Activated T-helper 1 cell treated with anti-CD3 and anti-CD28 coated beads, Interleukin-12 subunit alpha, Interleukin-12 subunit beta, Interleukin-2, Interleukin-4 antibody, amounts not matched to agents 30 ng/mL and 10 ng/mL and 1 ng/mL, durations not matched to agents 14 hours and 24 hours and 36 hours (primary cell): ENCODE measurements at places on chromosomes 5 and 9. TPM values are rescaled to one million over a fixed set of nuclear protein-coding genes. Genes with fewer than 3 reads are reported as not detected.

GRCh38 chr9:100352201-100352726 lies 478 bp downstream of the TEX10 start:
- peak overlapping the region; percentile 75 for H3K27ac ChIP-seq
- H3K36me3 ChIP-seq, result peaks cover 23% of the 10 kb centered on the region
- peak; percentile 18 for DNase-seq

DNA sequence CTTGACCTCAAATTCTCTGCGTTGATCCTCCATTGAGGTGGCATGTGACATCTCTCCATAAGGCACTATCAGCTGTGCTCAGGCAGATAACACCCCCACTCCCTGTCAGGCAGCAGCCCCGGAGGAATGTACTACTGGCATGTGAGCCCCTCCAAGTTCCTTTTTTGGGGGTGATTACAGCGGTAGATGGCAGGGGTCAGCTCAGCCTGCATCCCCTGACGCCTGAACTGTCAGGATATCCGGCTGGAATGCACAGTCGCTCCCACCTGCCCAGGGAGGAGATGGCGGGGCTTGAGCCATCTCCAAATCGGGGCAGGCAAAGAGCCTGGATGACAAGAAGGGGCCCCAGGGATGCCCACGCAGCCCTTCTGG lies 40.8 kb downstream of the FAM78A start:
- H3K27me3 ChIP-seq, result no peaks in the 10 kb centered on the region
- DNase-seq, result no peak
- no peak overlapping the region for H3K4me3 ChIP-seq
- peaks cover 25% of the 10 kb centered on the region for H3K36me3 ChIP-seq

DNA sequence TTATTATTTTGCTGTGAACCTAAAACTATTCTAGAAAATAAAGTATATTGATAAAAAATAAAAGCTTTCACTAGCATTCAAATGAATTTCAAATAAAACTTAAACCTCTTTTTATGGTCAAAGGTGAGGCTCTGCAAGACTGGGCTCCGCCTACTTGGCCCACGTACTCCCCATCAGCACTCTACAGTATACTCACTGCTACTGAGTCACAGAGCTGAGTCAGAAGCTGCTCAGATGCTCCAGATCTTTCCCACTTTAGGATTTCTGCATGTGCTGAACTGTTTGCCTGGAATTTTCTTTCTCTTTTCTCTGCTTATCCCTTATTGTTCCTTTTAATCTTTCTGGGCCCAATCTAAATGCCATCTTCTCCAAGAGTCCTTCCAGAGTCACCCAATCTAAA lies 331.9 kb upstream of the CCNG1 start:
- H3K4me1 ChIP-seq, result no peaks in the 10 kb centered on the region
- no peaks in the 10 kb centered on the region for H3K36me3 ChIP-seq
- no peak overlapping the region for H3K27ac ChIP-seq

DNA sequence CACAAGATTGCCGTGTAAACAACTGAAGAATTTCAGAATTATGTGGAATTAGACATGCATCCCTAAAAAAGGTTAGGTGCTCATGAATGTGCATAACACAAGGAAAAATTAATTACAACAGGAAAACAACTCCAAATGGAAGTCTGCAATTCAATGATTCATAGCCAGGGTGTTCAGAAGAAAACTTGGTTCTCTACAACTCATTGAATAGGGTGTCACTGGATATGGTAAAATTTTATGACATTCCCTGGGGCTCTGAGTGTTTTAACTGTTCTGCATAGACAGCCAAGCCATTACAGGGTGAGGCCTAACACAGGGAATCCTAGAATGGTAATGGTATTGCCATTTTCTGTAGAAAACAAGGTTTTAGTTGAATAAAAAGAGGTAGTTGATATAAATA lies 24.4 kb upstream of the ZSWIM6 start:
- H3K27me3 ChIP-seq, result peaks cover 3% of the 10 kb centered on the region
- peaks cover 2% of the 10 kb centered on the region for H3K36me3 ChIP-seq
- no peak overlapping the region for H3K4me3 ChIP-seq
- H3K4me1 ChIP-seq, result peaks cover 28% of the 10 kb centered on the region

DNA sequence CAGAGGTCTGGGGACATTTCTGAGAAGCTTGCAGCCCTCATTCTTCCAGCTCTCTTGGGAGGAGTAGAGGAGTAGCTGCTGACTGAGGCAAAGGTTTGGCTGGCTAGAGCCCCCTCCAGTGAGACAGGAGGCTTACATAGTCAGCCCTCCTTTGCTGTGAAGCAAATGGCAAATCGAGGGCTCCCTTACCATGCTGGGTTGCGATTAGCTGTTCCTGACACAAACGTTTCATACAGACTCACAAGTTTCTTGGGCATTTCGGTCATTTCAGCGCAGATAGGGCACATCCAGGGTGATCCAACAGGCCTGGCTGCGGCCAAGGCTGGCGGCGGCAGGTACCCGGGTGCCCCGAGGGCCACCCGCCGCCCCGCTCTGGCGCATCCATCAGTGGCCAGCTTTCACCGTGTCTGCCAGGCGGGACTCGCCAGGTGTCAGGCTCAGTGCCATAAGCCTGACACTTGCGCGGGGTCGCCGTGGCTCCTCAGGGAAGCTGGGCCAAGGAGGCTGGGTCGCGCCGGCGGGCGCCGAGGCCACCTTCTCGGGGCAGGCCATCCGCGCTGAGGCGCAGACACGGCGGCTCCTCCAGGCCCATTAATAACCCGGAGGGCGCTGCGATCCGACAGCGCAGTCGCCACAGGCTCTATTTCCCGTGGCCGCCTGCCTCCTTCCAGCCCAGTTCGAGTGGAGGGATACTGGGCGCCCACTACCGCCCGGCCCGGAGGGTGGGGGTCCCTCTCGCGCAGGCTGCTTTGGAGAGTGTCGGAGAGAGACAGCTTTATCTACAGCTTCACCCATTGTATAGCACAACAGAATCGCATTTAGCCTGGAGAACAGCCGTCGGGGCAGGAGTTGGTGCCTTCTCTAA lies 9.1 kb downstream of the PRDM6 start:
- H3K36me3 ChIP-seq, result no peaks in the 10 kb centered on the region
- H3K4me1 ChIP-seq, result peaks cover 10% of the 10 kb centered on the region
- H3K27ac ChIP-seq, result no peak overlapping the region
- H3K27me3 ChIP-seq, result peaks cover 76% of the 10 kb centered on the region

DNA sequence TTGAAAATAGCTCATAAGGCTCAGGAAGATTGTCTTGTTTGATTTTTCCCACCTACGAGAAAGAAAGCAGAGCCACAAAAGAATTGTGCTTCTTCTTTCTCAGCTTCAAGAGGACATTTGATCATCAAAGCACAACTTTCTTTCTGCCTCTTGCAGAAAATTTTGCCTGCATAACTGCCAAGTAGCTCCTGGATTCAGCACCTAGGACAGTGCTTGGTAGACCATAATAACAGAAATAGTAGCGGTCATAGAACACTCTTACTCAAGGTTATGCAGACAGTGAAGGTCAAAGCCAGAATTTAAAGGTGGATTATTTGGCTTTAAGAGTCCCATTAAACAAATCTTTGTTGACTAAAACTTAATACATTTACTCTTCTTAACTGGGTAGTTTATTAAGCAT lies 594.7 kb upstream of the CCNG1 start:
- no peaks in the 10 kb centered on the region for H3K27me3 ChIP-seq
- no peak for DNase-seq
- no peaks in the 10 kb centered on the region for H3K36me3 ChIP-seq
- no peak overlapping the region for H3K27ac ChIP-seq
- no peak overlapping the region for H3K4me3 ChIP-seq

DNA sequence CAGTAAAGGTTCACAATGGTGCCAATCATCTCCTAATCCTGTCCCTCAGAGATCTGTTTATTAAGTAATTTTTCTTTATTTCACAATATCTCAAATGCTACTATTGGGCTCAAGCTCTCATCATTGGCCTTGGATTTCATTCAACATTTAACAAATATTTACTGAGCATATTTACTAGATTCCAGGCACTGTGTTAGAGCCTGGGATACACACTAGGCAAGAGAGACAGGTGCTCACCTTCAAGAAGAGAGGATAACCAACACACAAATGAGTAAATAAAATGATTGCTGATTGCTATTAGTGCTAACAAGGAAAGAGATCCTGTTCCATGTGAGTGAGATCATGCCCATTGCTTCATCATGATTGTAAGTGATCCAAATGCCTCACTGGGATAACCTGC lies 27.4 kb downstream of the PPP2R2B start:
- peaks cover 6% of the 10 kb centered on the region for H3K27me3 ChIP-seq
- H3K36me3 ChIP-seq, result no peaks in the 10 kb centered on the region
- DNase-seq, result no peak
- no peak overlapping the region for H3K27ac ChIP-seq
- H3K4me3 ChIP-seq, result no peak overlapping the region

DNA sequence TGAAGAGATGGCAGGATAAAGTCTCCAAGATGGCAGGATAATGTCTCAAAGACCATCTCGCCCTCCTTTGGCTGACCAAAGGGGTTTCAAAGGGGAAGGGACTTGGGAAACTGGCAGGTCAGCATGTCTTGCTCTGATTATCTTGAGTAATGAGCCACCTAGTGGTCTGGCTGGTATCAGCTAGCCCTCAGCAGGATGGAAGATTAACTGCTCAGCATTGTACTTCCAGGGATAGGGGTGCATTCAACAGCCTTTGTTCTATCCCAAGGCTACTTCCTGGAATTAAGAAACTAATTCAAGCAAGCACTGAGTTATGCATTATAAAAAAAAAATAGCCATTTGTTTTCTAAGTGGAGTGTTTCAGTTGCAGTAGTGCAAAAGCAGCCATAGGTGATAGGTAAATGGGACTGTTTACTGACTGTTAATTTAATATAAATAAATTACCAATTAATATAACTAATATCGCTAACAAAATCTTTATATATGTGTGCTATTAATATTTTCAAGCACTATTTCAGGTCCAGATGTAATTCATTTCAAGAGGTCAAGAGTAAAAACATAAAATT lies 555.5 kb downstream of the CDH9 start:
- H3K4me1 ChIP-seq, result no peaks in the 10 kb centered on the region
- H3K27me3 ChIP-seq, result no peaks in the 10 kb centered on the region
- no peak for DNase-seq
- no peaks in the 10 kb centered on the region for H3K36me3 ChIP-seq
- H3K4me3 ChIP-seq, result no peak overlapping the region

DNA sequence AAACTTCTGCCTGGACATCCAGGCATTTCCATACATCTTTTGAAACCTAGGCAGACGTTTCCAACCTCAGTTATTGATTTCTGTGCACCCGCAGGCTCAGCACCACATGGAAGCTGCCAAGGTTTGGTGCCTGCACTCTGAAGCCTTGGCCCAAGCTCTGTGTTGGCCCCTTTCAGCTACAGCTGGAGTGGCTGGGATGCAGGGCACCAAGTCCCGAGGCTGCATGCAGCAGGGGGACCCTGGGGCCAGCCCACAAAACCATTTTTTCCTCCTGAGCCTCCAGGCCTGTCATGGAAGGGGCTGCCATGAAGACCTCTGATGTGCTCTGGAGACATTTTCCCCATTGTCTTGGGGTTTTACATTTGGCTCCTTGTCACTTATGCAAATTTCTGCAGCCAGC lies 49.9 kb downstream of the NFX1 start:
- DNase-seq, result no peak
- H3K4me1 ChIP-seq, result peaks cover 20% of the 10 kb centered on the region
- no peaks in the 10 kb centered on the region for H3K27me3 ChIP-seq
- peaks cover 49% of the 10 kb centered on the region for H3K36me3 ChIP-seq
- H3K4me3 ChIP-seq, result no peak overlapping the region

- H3K27me3 ChIP-seq, result no peaks in the 10 kb centered on the region
- DNase-seq, result peak; percentile 82
- peak within 1 kb of the TSS; percentile 88 for H3K27ac ChIP-seq
- H3K4me3 ChIP-seq, result peak within 1 kb of the TSS; percentile 94
- peaks cover 6% of the 10 kb centered on the region for H3K4me1 ChIP-seq
Measured at GRCh38 chr9:128339761-128340690, at the start of gene SLC27A4. Gene SLC27A4 (plus strand): TSS chr9:128340527. CDS start chr9:128343133, 2,606 bp downstream.

- DNase-seq, result no peak
- peak overlapping the region; percentile 84 for H3K4me3 ChIP-seq
- no peaks in the 10 kb centered on the region for H3K36me3 ChIP-seq
- H3K27ac ChIP-seq, result peak overlapping the region; percentile 73
- H3K4me1 ChIP-seq, result no peaks in the 10 kb centered on the region
Measured at GRCh38 chr9:128702949-128703615, 779 bp downstream of the PKN3 start.

GRCh38 chr5:143053780-143054179 lies 283.6 kb downstream of the ARHGAP26 start:
- H3K36me3 ChIP-seq, result peaks cover 24% of the 10 kb centered on the region
- H3K27me3 ChIP-seq, result no peaks in the 10 kb centered on the region
- H3K4me3 ChIP-seq, result peak overlapping the region; percentile 15

DNA sequence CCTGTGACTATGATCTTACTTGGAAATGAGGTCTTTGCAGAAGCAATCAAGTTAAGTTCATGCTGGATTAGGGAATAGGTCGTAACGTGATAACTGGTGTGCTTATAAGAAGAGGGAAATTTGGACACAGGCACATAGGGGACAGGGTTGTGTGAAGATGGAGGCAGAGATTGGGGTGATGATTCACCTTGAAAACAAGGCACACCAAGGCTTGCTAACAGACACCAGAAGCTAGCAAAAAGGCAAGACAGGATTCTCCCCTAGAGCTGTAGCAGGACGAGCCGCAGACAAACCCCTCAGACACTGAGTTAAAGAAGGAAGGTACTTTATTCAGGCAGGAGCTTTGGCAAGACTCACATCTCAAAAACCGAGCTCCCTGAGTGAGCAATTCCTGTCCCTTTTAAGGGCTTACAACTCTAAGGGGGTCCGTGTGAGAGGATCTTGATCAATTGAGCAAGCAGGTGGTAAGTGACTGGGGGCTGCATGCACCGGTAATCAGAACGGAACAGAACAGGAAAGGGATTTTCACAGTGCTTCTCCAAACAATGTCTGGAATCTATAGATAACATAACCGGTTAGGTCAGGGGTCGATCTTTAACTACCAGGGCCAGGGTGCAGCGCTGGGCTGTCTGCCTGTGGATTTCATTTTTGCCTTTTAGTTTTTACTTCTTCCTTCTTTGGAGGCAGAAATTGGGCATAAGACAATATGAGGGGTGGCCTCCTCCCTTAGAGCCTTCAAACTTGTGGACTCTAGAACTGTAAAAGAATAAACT lies 57.5 kb upstream of the S1PR3 start:
- H3K36me3 ChIP-seq, result no peaks in the 10 kb centered on the region
- peaks cover 10% of the 10 kb centered on the region for H3K27me3 ChIP-seq
- no peak overlapping the region for H3K27ac ChIP-seq
- no peaks in the 10 kb centered on the region for H3K4me1 ChIP-seq
- H3K4me3 ChIP-seq, result no peak overlapping the region
- DNase-seq, result no peak

GRCh38 chr9:79026316-79026715 lies 545.4 kb upstream of the TLE4 start:
- H3K27ac ChIP-seq, result no peak overlapping the region
- H3K4me1 ChIP-seq, result no peaks in the 10 kb centered on the region
- no peak for DNase-seq
- no peak overlapping the region for H3K4me3 ChIP-seq
- no peaks in the 10 kb centered on the region for H3K36me3 ChIP-seq
- no peaks in the 10 kb centered on the region for H3K27me3 ChIP-seq

The ANKRD55 gene
- total RNA-seq, result 1.0 and 1.8 TPM in 2 replicates

The CARD9 gene
- 7.1 and 7.2 TPM in 2 replicates for total RNA-seq

The GRM6 gene
- not detected in 2 replicates for total RNA-seq

The LOX gene
- total RNA-seq, result not detected in 2 replicates

The IL4 gene
- 56.9 and 57.1 TPM in 2 replicates for total RNA-seq

The SLC28A3 gene
- total RNA-seq, result 0.60 and 0.66 TPM in 2 replicates

The CLIC3 gene
- not detected in 2 replicates for total RNA-seq

The NOXA1 gene
- 0.49 and 0.54 TPM in 2 replicates for total RNA-seq

The PAEP gene
- not detected in 2 replicates for total RNA-seq
